Hypothalamus (tissue), 51 donors: ENCODE measurements at places on chromosomes 2 and 18.

GRCh38 chr18:58785171-58785805 lies 79.4 kb upstream of the ZNF532 start:
- DNase-seq: no peak

DNA sequence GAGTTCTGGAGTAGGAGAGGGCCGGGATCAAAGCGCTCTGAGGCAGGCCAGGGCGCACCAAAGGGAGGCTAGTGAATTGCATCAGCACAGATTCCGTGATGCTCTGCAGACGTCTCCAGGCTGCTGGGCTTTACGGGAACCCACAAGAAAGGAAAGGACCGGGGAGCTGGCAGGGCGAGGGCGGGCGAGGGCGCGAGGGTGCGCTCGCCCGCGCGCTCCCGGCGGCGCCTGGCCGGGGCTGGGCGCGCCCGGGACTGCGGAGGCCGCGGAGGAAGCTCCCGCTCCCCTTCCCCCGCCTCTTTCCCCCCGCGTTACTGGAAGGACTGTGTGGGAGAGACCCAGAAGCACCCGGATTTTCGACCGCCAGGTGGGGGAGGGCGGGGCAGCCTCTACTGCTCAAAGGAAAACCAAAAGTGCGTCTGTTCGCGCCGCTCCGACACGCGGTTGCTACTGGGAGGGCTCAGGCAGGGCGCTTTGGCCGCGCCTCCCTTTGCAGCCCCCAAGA lies 2.4 kb upstream of the FOSL2 start:
- DNase-seq: peak; percentile 63

DNA sequence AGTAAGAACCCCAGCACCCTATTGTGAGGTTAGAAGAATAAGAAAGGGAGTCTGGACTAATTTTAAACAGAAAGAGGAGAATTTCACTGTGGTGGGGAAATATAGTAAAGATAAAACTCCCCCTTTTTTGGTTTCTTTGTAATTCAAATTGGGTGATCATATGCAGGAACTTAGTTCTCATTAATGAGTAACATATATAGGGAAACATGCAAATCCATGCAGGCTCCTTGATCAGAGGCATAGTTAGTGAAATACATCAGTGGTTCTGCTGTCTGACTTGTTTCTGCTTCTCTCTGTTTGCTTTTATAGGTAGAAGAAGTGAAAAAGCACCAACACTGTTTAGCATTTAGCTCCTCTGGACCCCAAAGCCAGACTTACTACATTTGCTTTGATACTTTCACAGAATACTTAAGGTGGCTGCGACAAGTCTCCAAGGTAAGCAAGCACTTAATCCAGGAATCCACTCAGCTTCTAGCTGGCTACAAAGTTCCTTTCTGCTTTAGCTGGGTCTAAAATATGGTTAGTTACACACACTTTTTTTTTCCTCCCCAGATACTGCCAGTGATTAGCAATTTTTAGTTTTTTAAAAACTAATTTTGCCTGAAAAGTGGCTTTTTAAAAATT lies 123.2 kb downstream of the PHLPP1 start:
- no peak for DNase-seq

DNA sequence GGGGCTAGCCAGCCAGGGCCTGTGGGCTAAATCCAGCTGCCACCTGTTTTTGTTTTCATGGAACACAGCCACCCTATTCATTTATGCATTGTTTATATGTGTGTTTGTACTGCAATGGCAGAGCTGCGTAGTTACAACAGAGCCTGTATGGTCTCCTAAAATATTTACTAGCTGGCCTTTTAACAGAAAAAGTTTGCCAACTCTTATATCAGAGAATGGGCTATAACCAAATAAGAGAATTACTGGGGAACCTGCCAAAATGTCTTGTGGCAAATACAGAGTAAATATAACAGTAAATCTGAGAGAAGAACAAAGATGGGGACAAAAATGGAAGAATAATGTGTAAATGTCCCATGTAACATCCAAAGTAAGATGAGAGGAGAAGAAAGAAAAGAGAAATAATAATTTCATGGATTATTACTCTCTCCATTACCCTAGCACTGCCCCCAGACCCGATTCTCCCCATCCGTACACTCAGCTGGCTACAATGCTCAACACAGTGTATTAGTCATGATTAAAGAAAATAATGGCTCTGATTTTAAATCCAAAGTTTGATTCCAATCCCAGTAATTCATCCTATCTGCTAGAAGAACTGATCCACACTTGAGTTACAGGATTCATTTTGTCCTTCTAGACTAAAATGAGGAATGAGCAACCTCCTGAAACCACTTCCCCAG lies 249.3 kb downstream of the LRATD1 start:
- DNase-seq: no peak

GRCh38 chr2:42965196-42965595 lies 172.8 kb upstream of the HAAO start:
- no peak for DNase-seq

- DNase-seq: no peak
Observed at GRCh38 chr2:198144660-198145059, 340.3 kb downstream of the PLCL1 start.

- DNase-seq: no peak
Observed at GRCh38 chr18:74171910-74172606, 23.7 kb downstream of the TIMM21 start.

DNA sequence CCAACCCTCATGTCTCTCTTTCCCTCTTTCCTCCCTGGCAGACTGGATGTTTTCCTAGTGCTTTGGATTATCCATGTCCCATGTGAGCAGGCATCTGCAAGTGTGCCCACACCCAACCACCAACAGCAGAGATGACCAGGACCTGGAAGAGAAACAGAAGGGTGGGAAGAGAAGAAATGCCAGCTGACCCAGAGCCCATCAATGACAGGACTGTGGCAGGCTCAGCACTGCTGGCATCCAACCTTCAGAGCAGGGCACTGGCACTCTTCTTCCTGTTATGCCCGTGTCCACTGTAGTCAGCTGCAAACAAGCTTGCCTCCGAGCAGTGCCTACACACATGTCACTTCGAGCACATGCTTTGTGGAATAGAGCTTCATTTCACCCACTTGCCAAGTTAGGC lies 121.1 kb downstream of the TANC1 start:
- DNase-seq: no peak

DNA sequence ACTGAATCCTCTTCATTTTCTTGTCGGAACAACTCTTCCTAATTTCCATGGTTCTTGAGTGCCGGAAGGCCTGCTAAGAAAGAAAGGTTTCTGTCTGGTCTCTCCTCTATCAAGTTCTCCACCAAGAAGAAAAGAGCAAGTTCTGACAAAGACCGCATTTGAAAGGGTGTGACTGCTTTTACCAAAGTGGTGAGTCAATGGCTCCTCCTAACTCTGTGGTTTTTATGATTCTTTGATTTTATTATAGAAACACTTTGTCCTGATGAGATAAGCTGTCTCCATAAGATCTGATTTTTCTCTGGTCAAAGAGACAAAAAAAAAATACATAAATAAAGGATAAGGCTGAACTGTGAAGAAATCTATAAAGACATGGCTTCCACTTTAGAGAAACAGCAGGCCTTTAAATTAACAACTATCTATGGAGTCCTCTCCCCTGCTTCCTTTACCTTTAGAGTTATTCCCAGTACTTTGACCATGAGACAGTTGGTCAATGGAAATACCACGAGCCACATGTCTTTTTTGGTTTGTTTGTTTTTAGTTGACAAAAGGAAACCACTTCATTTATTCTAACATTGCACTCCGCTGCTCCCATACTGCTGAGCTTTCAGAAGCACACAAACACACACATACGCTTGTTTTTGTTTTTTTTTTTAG lies 67.7 kb downstream of the REL start:
- DNase-seq: no peak

DNA sequence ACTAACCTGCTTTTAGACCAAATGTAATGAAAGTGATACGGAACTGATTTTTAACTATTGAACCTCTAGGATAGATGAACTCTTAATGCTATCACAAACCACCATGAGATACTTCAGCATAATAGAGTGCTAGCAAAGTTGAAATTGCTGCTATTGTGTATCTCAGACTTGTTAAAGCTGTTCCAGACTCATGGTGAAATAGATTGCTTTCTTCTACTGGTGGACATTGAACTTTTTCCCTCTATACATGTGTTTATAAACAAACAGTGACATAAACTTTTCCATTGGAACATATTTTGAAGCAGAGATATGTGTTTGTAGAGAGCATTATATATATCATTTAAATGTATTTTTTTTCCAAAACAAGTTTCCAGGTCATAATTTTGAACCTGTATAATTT lies 157.3 kb downstream of the CAMKMT start:
- DNase-seq: no peak

DNA sequence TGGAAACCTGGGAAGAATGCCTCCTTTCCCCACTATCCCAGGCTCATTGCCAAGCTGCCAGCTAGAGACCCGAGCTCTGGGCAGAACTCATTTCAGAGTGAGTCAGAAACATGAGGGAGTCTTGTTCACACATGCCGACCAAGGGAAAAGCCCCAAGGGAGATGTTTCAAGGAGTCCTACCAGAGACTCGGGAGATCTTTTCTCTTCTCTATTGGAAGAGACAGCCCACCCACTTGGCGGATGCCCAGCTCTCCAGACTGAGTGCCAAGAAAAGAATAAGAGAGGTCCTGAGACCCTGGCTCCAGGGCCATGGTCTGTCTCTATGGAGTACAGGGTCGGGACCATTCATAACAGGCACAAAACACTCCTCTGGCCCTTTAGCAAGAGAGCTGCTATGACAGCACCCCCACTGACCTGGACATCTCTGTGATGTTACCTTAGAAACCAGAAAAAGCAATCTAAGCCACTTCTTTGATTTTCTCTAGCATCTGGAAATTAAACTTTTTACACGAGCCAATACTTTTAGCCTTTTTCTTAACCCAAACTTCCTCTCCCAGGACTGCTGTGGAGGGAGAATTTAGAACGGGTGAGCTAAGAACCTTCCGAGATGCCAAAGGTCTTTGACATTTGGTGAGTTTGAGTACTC lies 18.5 kb upstream of the IGFBP5 start:
- peak; percentile 59 for DNase-seq

DNA sequence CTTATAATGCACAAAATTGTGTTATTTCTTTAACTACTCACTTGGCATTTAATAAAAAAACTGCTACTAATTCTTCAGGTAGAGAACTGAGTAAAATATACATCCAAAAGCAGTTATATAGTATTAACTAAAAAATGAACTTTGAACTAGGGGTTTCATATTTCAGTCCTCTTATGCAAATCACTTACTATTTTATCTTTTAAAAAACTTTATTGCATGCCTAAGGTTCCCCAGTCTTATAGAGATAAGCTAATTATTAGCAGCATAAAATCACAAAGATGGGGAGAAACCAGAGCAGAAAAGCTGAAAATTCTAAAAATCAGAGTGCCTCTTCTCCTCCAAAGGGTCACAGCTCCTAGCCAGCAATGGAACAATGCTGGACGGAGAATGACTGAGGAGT lies 228.0 kb downstream of the CALCRL start:
- no peak for DNase-seq

GRCh38 chr2:71796174-71796593 lies 342.8 kb downstream of the DYSF start:
- DNase-seq: no peak

DNA sequence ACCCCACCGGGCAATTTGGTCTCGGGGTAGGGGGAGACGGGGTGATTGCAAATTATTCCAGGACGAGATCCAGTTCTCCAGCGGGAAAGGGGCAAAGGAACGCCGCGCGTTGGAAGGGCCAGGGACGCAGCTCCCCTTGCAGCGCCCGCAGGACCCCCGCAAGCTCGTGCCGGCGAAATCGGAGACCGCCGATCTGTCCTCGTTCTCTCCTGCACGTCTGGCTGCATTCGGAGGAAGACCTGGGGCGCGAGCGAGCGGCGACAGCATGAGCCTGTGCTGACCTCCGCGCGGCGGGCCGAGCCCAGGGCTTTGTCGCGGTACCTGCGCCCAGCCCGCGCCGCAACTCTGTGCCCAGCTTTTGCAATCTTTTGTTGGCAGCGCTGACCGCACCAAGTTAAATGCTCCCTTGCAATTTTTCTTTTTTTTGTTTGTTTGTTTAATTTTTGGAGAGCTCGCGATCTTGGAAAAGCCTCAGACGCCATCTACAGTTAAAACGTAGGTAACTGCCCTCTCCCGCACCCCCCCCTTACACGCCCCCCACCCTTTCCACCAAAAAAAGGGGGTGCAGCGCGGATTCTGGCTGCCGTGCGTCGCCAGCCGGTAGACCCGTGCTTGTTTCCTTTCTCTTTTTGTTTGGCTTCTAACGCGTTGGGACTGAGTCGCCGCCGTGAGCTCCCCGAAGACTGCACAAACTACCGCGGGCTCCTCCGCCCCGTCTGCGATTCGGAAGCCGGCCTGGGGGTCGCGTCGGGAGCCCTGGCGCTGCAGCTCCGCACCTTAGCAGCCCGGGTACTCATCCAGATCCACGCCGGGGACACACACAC lies 667 bp downstream of the TRIB2 start:
- peak; percentile 56 for DNase-seq

GRCh38 chr18:65936678-65937077 lies 185.9 kb downstream of the CDH7 start:
- DNase-seq: no peak

DNA sequence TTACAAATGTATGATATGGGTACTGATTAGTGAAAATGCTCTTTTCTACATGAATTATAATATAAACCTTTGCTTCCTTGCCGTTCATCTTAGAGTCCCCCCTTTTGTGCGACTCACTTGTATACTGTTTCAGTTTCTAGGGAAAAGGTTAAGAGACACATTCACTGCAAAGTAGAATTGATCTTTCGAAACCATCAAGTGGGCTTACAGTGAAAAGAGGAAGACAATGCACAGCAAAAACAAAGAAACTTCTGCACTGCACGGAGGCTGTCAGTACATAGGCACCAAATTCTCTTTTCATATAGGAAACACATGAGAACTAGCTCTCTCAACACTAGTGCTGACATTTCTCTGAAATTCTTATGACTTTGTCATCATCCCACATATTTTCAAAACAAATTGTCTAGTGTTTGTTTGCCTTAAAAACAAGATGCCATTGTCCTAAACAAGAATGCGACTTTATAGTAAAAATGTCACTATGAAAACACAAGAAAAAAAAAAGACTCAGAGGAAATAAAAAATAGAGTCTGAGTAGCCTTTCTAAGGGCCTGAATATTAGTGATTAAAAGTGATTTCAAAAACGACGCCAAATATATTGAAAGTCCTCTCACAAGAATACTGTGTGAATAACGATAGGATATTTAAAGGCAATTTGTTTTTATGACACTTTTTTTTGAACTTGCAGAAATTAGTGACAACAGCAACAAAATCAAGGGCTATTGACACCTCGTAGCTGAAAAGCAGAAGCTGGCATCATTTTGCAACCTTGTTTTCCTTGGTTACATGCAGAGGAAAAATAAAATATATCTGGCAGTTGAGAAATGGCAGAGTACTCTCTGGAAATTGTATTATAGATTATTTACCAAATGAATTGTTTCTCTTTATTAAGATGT lies 827.0 kb downstream of the BCL11A start:
- no peak for DNase-seq
